ENCODE measurements at places on chromosomes 12 and 14.

GRCh38 chr14:77970646-77971045 is 170.7 kb downstream of the ADCK1 start:
- no peak for DNase-seq

- no peak for DNase-seq
Measured at GRCh38 chr12:108046650-108047049, 82.4 kb upstream of the WSCD2 start.

DNA sequence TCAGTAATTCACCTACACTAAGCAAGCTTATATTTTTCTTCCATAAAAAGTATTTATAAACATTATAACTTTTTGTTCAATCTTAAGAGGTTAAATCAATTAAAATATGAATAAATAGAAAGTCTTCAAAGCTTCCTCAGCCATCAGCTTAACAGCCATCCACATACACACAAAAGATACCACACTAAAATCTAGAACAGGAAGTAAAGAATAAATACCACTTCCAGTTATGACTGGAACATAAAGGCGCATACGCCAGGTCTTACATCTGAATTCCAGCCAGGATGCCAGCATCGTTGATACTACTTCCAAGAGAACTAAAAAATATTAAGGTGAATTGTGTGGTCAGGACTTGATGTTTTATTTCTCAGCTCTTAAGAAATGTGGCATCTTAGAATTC is 17.0 kb downstream of the SIX1 start:
- no peak for DNase-seq

GRCh38 chr14:63088865-63089264 is 43.6 kb upstream of the KCNH5 start:
- no peak for DNase-seq

- DNase-seq: no peak
Measured at GRCh38 chr12:103966736-103967135, 1.1 kb downstream of the TDG start.

DNA sequence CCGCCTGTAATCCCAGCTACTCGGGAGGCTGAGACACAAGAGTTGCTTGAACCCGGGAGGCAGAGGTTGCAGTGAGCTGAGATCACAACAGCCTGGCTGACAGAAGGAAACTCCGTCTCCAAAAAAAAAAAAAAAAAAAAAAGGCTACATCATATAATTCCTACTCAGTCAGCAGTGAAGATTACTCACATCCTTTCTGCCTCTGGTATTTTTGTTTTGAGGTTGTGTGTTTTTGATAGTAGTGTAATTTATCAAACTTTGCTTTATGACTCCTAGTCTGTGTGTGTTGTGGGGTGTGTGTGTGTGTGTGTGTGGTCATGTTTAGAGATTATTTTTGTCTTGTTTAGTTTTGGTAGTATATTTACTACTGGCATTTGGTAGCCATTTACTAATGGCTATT is 29.8 kb upstream of the DLGAP5 start:
- no peak for DNase-seq

- DNase-seq: no peak
Measured at GRCh38 chr12:123288751-123289346, 17.2 kb upstream of the CDK2AP1 start.

DNA sequence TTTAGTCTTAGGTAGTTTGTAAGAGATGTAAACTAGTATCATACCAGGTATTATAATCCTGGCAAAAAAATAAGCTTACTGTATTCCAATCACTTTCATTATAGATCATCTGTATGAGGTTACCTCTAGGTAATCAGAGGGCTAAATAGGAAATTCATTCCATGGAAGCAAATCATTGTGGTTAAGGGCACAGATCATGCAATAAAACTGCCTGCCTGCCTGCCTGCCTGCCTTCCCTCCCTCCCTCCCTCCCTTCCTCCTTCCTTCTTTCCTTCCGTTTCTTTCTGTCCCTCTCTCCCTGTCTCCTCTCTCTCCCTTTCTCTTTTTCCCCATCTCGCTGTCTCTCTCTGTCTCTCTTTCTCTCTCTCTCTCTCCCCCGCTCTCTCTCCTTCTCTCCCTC is 3.2 kb upstream of the CLEC9A start:
- no peak for DNase-seq

GRCh38 chr12:23949348-23950209 is at the start of gene SOX5:
TSS of gene SOX5 (minus strand) at chr12:23949670. CDS start at chr12:23949601, 69 bp downstream.
- DNase-seq: no peak

DNA sequence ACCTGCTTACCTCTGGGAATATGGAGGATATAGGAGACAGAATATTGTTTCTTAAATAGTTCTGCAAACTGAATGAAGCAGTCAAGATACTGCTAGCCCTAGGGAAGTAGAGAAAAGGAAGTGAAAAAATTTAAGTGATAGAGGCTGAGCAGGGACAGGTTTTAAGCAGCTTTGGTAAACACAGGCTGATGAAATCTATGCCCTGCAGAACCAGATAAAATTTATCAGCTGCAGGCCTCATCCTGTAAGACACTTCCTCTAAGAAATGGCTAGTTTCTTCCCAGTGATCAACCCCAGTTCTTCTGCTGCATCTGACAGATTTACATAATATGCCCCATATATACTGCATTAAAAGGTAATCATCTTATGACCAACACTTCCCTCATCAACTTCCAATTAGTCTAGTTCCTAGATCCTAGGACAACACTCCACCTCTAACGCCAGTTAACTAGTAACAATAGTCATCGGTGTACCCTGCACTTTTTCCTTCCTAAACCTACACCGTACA is 1.3 kb upstream of the ESYT1 start:
- no peak for DNase-seq
